ENCODE measurements at places on chromosomes 3 and 15. TPM values are rescaled to one million over a fixed set of nuclear protein-coding genes. Genes with fewer than 3 reads are reported as not detected.

VGLL3 gene
- 7.4 TPM for polyA plus RNA-seq

LSAMP gene
- polyA plus RNA-seq, result 2.1 TPM

USP8 gene
- 28.5 TPM for polyA plus RNA-seq

RYR3 gene
- polyA plus RNA-seq, result 0.24 TPM

GASK1A gene
- 1.5 TPM for polyA plus RNA-seq

ARGFX gene
- not detected for polyA plus RNA-seq
